Stimulated activated CD4-positive, alpha-beta T cell treated with anti-CD3 and anti-CD28 coated beads, Interleukin-1b, Interleukin-23, amount 100 ng/mL, for 1 hour (primary cell): ENCODE measurements at places on chromosomes 11 and 22.

- DNase-seq, result no peak
These were observed 183.0 kb downstream of the LUZP2 start for GRCh38 chr11:24679821-24680351.

GRCh38 chr11:35274909-35275785 lies 136.2 kb downstream of the CD44 start:
- DNase-seq, result no peak

- DNase-seq, result no peak
These were observed 51.0 kb downstream of the TEAD1 start for GRCh38 chr11:12725055-12725862.

- no peak for DNase-seq
These were observed 74.4 kb downstream of the SLC36A4 start for GRCh38 chr11:93123351-93123898.

GRCh38 chr11:78449866-78450265 lies 32.2 kb upstream of the GAB2 start:
- DNase-seq, result no peak

DNA sequence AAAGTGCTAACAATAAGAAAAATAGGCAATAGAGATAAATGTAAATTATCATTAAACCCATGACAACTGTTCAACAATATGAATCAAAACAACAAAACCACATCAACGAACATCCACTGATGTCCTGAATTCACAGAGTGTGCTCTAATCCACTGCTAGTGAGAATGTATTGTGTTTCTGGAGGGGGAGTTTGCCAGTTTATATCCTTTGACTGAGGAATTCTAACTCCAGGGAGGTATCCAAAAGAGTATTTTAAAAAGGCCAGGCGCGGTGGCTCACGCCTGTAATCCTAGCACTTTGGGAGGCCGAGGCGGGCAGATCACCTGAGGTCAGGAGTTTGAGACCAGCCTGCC lies 1.7 kb upstream of the WEE1 start:
- DNase-seq, result no peak
